Hepatocyte (in vitro differentiated cells): ENCODE measurements at places on chromosomes 2 and 18.

GRCh38 chr18:77833807-77834206 lies 584.2 kb downstream of the GALR1 start:
- no peak for DNase-seq

DNA sequence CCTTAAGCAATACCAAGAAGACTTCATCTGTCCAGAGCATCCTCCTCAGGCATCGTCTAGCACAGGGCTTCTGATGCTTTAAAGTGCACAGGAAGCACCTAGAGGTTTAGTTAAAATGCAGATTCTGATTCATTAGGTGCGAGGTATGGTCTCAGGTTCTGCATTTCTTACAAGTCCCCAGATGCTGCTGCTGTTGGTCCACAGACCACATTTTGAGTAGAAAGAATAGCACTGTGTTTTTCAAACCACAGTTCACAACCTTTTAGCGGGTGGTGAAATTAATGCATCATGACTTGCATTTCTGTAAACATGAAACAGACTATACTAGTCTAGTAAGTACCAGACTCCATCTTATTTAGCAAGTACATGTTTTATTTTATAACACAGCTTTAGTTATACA lies 134.6 kb downstream of the TMEFF2 start:
- DNase-seq: no peak

DNA sequence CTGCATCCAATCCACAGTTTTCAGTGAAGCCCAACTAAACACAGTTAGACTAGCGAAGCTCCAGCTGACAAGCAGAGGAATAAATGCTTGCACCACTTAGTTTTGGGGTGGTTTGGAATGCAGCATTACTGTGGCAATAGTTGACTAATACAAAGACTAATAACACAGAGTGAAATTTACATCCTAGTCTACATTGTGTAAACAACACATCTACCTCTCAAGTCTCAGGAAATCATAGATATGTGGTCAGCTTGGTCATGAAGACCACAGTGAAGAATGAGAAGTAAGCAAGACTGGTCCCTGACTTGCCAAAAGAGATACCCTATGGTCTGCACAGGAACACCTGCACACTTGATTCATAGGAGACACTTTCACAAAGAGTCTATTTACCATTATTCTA lies 155.1 kb upstream of the TANK start:
- DNase-seq: no peak

DNA sequence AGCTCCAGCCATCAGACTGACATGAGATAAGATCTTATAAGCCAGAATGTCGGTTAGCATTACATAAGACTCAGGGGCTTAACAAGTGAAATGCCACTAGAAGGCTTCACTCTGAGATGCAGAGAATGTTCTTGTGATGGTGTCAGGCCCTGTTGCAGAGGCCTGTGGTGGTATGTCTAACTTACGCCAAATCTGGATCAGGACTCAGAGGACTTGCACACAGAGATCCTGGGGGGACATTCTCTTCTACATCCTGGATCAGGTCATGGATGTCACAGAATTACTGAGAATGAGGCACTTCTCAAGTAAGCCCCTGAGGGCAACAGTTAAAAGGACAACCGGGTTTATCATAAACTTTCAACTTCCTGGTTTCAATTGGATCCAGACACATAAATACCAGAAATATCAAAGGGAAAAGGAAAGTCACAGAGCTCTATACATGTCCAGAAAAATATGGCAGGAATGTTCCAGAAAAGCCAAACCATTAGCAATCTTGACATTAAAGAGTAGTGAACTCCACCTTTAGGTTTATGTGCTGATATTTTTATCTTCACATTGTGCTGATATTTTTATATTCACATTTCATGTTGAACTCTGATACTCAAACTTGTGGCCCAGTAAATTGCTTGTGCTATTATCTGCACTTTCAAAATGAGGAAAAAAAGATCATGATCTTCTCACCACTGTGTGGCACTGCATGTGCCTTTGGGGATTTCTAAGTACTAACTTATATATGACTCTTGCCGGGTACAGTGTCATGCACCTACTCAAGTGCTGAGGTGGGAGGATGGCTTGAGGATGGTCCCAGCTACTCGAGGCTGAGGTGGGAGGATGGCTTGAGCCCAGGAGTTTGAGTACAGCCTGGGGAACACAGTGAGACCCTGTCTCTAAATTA lies 137.5 kb upstream of the RNF152 start:
- DNase-seq: no peak

DNA sequence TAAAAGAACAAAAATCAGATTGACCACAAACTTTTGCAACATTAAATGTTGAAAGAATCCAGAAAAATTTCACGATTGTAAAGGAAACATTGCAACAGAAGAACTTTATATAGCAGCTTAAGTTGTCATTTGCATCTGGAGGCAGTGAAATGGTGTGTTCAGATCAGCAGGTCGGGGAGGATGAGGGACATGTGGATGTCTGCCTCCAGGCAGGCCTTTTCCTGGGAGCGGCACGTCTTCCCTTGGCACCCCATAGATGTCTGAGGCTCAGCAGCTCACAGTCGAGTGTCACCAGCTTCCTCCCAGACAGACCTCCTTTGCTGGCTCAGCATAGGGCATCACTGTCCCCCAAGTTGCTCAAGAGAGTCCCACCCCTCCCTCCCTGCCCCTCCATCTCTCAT lies 44.3 kb upstream of the ASB1 start:
- no peak for DNase-seq

DNA sequence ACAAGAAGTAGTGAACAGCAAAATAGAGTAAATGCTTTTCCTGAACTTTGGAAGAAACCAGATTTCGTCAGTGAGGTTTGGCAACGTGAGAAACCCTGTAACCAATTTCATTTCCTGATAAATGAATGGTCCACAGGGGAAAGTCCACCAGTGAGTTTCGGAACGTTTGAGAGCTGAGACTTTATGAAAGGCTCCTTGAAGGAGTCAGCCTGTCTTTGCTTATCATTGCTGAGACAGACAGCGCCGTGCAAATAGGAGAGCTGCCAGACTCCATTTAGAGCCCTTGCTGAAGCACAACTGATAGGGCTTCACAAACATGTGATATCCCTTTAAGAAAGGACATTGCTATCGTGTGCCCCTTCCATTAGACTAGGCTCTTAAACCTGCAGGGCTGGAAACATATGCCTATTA lies 121.8 kb upstream of the SMAD7 start:
- peak; percentile 65 for DNase-seq

GRCh38 chr18:57025540-57025939 lies 121.3 kb upstream of the BOD1L2 start:
- no peak for DNase-seq

GRCh38 chr2:158323381-158323780 lies 133.2 kb downstream of the CCDC148 start:
- no peak for DNase-seq
